Spinal cord (tissue), 10 donors: ENCODE measurements at places on chromosomes 1 and 21.

DNA sequence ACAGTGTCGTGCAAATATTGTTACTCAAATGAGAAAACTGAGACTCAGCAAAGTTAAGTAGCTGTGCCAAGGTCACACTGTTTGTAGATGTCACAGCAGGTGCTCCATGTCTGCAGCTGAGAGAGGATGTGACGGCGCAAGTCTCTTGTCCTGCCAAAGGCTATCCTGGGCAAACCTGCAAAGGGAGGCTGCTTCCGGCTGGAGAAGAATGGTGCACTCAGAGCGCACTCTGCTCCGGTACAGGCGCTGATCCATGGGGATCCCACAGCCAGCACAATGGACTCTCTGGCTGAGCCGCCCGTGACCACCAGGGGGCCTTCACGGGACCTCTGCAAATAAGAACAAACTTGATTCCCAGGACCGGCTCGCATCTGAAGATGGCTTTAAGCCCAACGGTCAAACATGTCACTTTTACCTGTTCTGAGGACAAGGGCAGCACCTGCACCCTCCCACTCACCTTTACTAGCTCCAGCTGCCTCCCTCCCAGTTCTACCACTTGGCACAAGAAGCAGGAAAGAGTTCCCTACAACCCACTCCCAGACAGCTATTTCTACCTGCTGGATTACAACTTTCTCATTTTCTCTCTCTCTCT, 21.9 kb downstream of the RD3 start:
- DNase-seq = peak; percentile 45

- no peak for DNase-seq
These were observed 3.5 kb downstream of the SIPA1L2 start for GRCh38 chr1:232626452-232626851.

DNA sequence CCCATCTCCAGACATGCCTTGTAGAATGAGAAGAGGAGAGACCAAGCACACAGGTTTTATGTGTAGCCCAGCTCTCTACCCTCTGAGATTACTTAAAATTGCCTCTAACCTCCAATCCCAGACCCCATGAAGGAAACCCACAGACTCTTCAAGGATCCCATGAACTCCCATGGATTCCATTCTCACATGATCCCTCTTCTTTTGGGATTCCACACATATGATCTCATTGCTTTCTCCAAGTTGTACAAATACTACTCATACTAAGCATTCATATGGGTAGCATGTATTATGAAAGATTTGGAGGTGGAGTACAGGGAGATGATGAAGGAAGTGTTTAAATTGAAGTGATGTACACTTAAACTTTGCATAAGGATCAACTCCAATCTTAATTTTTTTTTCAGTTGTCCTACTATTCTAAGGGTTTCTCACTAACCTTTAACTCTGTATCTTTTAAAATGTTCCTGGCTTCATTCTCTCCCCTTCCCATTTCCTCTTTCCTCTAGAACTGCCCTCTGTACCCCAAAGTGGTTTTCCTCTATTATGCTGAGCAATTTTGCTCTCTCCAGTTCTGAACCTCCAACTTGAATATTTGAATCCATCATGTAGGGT, 41.6 kb downstream of the MFSD2A start:
- DNase-seq = no peak

- no peak for DNase-seq
These were observed 10.6 kb downstream of the CNR2 start for GRCh38 chr1:23902321-23903278.

- DNase-seq = no peak
These were observed 10.9 kb upstream of the VAMP3 start for GRCh38 chr1:7760245-7760644.

DNA sequence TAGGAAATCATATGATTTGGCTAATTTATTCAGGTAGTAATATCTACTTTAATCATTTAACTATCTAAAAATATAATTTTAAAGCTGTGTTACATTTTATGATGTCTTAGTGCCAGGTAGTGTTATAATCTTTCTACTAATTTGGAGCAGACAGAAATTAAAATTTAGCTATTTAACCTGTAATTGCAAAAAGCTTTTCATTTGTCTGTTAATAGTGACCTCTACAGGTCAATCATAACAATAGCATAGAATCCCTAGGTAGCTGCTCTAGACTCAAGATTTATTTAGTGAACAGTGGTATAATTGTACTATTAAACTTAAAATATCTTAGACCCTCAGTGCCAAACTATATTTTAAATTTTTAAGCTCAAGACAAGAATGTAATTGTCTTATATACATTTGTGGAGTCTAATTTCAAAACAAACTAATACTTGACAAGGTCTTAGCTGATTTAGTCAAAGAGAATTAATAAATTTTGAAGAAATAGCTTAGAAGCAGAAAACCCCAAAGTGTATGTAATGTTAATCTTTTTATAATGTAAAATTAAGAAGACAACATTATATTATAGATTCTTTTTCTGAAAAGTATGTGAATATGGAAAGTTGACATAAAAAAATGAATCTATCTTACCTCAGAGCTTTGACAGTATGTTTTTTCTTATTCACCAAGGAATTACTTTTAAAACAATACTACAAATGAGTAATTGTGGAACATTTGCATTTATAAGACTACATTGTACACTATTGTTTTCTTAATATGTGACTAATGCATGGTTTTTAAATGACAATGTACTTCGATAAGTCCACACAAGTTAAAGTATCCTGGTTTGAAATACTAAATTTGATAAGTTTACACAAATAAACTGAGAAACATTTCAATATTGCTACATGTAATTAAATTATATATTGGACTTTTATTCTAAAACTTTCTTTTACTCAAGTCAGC, 64.1 kb upstream of the RNPC3 start:
- DNase-seq = no peak

GRCh38 chr21:44440241-44441040, 14.9 kb upstream of the LRRC3 start:
- no peak for DNase-seq

GRCh38 chr1:240314845-240315801, 223.4 kb downstream of the FMN2 start:
- DNase-seq = peak; percentile 66

- DNase-seq = no peak
These were observed 61.0 kb upstream of the ADARB1 start for GRCh38 chr21:45013260-45013841.

DNA sequence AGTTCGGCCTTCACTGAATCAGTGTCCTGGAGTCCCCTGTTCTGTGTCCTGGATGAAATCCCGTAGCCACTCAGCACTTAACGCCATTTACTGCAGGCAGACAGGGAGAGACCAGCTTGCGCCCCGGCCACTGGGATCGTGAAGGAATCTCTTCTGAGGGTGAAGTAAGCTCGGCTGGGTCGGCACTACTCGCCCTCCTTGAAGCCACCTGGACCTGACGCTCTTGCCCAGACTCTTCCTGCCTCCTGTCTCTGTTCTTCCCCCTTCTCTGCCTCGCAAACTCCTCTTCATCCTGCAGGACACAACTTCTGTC, 99.9 kb upstream of the ZBTB40 start:
- DNase-seq = no peak

- DNase-seq = no peak
These were observed 203.9 kb downstream of the ZNF326 start for GRCh38 chr1:90198616-90199332.

DNA sequence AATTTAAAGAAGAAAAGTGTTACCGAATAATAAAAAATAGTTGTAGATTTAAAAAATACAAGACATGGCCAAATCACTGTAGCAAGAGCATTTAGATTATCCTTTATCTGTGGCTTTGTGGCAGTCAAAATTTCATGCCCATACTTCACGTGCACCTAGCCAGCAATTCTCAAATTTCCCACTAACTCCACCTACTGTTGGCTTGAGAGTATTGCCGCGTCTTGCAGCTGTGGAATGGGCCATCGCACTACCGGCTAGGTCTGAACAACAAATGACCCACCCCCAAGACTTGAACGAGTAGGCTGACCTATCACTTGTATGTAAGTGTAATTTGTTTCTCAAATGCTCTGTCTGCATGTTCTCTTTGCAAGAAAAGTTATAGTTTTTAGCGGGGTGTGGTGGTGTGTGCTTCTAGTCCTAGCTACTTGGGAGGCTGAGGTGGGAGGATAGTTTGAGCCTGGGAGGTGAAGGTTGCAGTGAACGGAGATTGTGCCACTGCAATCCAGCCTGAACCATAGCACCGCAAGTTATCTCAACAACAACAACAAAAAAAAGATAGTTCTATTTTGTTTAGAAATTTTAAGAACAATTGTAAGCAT, 4.1 kb downstream of the KRTAP13-4 start:
- DNase-seq = no peak

DNA sequence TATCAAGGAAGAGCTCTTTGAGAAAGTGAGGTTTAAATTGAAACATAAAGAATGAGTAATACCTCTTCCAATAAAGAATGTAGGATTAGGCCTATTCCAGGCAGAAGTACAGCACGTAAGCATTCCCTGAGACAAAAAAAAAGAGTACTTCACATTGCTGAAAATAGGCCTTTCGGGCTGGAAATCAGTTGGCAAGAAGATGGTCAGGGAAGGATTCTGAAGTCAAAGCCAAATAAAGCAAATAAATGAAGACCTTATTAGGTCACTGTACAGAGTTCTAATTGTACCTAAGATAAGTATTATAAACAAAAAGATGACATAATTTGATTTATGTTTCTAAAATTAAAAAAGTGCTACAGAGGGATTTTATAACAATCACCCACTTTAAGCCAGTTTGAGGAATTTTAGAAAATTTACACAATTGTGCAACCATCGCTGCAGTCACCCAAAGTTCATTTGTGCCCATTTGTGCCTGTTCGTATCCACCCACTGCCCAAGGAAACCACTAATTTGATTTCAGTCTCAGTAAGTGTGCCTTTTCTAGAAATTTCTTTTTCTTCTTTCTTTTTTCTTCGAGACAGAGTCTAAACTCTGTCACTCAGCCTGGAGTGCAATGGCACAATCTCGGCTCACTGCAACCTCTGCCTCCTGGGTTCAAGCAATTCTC, 58.6 kb downstream of the FMO4 start:
- DNase-seq = no peak

- no peak for DNase-seq
These were observed 664.1 kb upstream of the CAMK1G start for GRCh38 chr1:208919371-208919770.

DNA sequence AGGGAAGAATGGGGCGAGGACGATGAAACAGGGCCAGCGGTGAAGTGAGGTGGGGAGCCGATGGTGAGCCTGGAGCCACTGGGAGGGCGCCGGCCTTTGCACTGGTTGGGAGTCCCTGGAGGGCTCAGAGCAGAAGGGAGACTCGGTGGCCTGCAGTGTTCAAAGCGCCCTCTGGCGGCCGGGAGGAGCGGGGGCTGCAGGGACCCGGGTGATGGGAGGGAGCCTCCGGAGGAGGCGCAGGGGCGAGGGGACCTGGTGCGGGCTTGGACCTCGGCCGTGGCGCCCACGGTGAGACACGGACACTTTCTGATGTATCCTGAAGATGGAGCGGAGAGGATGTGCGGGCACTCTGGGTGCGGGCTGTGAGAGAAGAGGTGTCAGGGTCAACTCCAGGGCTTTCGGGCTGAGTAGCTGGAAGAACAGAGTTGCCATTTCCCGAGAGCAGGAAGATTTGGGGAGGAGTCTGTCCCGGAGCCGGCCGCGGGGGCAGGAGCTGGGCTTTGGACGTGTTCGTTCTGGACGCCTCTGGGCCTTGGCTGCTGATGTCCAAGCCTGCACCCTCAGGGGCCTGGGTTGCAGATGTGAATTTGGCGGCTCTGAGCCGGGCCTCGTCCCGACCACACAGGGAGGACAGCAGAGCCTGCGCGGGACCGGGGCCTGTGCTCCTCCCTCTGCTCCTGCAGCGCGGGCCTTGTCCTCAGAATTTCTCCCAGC, 29.7 kb downstream of the HEYL start:
- no peak for DNase-seq

- DNase-seq = no peak
These were observed 462.9 kb upstream of the ADAMTS5 start for GRCh38 chr21:27429710-27430341.

DNA sequence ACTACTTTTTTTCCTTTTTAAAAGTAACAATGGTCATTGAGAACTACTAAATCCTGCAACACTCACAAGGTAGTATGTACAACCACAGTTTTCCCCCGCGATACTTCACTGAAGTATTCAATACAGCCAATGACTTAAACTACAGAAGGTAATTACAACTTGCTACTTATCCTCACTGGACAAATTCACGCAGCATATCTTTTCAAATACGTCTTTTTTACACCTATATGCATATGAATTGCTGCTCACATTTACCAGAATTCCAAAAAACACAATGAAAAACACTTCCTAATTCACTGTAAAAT, 12.4 kb downstream of the NRIP1 start:
- no peak for DNase-seq

GRCh38 chr21:28522014-28522799, 470.5 kb downstream of the LTN1 start:
- DNase-seq = no peak

GRCh38 chr1:50981741-50982140, 11.7 kb downstream of the CDKN2C start:
- no peak for DNase-seq

DNA sequence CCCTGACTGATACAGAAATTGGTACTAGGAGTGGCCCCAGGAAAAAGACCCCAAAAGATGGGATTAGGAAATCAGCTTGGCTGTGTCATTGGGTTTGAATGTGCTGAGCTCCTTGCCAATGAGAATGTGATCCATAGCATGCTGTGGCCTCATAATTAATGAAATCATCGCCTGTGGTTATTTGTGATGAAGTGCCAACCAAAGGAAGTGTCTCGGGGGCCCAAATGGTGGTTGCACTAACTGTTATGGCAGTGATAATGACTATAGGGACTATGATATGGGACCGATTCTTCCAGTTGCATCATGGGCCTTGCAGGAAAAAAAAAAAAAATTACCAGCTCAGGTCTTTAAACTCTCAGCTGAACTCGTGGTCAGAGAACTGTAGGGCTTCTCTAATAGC, 15.4 kb upstream of the ZDHHC18 start:
- no peak for DNase-seq

GRCh38 chr1:152047730-152048415, 11.1 kb upstream of the S100A11 start:
- peak; percentile 76 for DNase-seq

GRCh38 chr1:245516284-245516759, 361.5 kb downstream of the KIF26B start:
- DNase-seq = no peak

- no peak for DNase-seq
These were observed 15.1 kb downstream of the KHDRBS1 start for GRCh38 chr1:32028746-32029145.

GRCh38 chr1:192157067-192157466, 1.2 kb upstream of the RGS18 start:
- no peak for DNase-seq

DNA sequence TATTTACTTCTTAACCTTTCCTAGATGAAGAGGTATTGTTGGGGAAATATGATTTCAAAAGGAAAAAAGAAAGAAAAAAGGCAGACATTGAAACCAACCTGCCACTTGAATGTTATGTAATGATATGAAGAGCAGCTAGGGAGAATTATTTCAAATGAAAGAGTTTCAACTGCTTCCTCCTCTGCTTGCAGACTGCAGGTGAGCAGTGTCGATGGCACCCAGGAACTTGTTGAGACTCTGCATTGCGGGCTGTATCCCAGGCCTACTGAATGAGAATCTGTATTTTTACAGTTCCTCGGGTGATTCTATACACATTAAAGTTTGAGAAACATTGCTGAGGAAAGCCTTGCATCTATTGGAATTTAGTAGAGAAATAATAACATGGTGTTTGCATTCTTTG, 3.7 kb upstream of the RUNX1 start:
- DNase-seq = no peak
